ENCODE measurements at places on chromosomes 16 and 17. TPM values are rescaled to one million over a fixed set of nuclear protein-coding genes. Genes with fewer than 3 reads are reported as not detected.

- H3K4me3 ChIP-seq, result no peak overlapping the region
- no peaks in the 10 kb centered on the region for H3K27me3 ChIP-seq
- no peaks in the 10 kb centered on the region for H3K4me1 ChIP-seq
- H3K27ac ChIP-seq, result no peak overlapping the region
- no peak for DNase-seq
Measured at GRCh38 chr17:74815067-74815466, 38.9 kb upstream of the NAT9 start.

GRCh38 chr16:27449434-27450195 is 47.6 kb downstream of the IL21R start:
- H3K4me3 ChIP-seq, result no peak overlapping the region
- H3K36me3 ChIP-seq, result no peaks in the 10 kb centered on the region
- no peaks in the 10 kb centered on the region for H3K4me1 ChIP-seq
- peaks cover 75% of the 10 kb centered on the region for H3K27me3 ChIP-seq

DNA sequence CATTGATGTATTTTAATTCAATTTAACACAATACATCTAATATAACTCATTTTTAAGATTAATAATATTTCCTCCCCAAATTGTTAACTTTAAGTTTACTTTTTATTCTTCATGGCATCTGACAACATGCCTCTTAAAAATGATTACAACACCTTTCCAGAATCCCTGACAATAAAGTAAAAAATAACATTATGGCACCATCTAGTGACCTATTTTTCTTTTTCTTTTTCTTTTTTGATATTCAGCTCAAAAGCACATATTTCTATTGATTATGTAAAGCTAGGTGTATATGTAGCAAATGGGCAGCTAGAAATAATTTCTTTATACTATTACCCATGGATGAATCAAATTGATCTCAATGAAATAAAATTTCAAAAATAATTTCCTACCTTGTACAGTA is 834.3 kb upstream of the CDH8 start:
- DNase-seq, result no peak
- H3K36me3 ChIP-seq, result no peaks in the 10 kb centered on the region
- H3K27ac ChIP-seq, result no peak overlapping the region
- no peaks in the 10 kb centered on the region for H3K27me3 ChIP-seq

TBC1D3I gene
- 3.3 TPM for total RNA-seq

DNA sequence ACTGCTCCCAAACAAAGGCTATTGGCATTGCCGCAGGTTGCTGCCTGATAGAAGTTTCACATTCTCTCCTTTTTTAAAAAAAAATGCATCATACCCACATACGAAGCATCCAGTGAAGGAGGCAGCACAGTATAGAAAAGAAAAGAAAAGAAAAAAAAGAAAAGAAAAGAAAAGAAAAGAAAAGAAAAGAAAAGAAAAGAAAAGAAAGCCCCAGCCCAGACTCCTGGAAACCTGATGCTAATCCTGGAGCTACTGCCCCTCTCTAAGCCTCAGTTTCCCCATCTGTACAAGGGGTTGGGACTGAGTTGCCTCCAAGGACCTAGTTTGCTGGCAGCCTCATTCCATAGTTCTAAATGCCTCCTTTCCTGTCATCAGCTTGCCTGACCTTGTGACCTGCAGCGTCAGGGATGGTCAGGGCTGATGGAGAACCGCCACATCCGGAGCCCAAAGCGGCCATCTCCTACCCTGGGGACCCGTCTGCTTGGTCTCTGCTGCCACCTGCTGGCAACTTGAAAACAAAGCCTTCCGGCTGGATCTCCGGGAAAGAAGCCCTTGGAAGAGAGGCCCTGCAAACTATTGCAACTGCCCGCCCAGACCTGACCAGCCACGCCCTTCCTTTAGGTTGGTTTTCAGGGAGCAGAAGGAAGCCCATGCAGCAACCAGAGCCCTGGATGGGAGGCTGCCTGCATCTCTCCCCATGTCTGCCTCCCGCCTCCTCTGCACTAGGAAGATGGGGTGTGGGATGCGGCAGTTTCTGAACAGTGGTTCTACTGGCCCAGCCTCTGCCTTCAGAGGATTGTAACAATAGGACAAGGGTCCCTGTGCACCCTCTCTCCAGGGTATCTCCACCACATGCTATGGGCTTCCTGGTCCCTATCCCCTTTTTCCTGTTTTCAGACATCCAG is 13.0 kb downstream of the AIPL1 start:
- no peak overlapping the region for H3K27ac ChIP-seq
- H3K36me3 ChIP-seq, result no peaks in the 10 kb centered on the region
- DNase-seq, result peak; percentile 77
- peaks cover 59% of the 10 kb centered on the region for H3K27me3 ChIP-seq
- H3K4me3 ChIP-seq, result no peak overlapping the region
- peaks cover 6% of the 10 kb centered on the region for H3K4me1 ChIP-seq

DNA sequence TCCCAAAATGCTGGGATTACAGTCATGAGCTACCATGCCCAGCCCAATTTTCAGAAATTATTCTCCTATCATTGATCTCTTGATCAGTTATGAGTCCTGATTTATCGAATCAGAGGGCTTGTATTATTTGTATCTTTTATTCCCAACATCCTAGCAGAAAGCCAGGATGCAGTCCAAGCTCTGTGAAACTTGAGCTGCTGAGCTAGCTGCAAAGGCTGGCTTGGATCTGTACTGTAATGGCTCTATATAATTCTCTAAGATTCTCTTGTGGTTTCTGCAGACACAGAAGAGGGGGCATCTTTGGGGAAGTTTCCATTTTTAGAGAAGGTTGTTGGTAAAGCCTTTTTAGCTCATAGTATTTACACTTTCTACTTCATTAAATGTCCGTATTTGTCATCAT is 227.1 kb downstream of the MAP2K4 start:
- no peak overlapping the region for H3K27ac ChIP-seq
- no peak for DNase-seq
- H3K36me3 ChIP-seq, result no peaks in the 10 kb centered on the region
- H3K4me3 ChIP-seq, result no peak overlapping the region

DNA sequence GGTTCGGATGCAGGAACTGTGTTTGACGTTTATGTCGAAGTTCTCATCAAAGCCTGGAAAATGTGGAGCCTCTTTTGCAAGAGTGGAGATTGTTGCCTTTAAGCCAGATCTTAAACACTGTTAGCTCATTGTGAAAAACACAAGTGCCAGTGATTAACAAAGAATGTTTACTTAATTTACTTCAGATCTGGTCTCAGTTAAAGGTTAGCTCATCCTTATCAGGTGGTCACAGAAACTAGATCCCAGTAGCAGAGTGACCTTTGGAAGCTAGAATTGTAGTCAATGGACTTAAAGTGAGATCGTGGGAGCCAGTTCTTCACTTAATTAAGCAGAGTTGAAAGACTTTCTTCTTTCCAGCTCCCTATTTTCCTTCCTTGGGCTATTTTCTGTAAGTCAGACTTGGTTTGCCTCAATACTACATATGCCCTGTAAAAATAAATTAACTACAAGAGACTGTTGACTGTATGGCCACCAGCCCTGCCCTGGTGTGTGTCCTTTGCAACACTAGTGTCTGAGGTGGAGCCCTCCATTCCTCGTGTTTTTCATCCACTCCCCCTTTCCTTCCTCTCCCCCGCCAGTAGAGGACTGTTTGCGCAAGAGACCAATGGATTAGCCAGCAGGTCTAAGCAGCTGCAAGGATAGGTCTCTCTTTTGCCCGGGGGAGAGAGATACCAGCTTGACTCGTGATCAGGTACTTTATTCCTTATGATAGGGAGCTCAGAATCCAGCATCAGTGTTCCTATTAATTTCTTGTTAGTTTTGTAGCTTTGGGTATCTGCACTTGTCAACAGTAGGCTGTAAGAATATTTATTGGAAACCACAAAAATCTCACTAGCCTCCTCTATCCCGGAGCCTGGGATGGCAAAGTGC is 20.2 kb downstream of the FBXO39 start:
- no peak overlapping the region for H3K4me3 ChIP-seq
- H3K4me1 ChIP-seq, result no peaks in the 10 kb centered on the region
- DNase-seq, result no peak
- H3K27ac ChIP-seq, result no peak overlapping the region
- H3K27me3 ChIP-seq, result peaks cover 20% of the 10 kb centered on the region
- H3K36me3 ChIP-seq, result no peaks in the 10 kb centered on the region

- no peaks in the 10 kb centered on the region for H3K36me3 ChIP-seq
- H3K27ac ChIP-seq, result no peak overlapping the region
- DNase-seq, result no peak
- no peak overlapping the region for H3K4me3 ChIP-seq
Measured at GRCh38 chr17:36680701-36681202, 79.4 kb downstream of the MRM1 start.

DNA sequence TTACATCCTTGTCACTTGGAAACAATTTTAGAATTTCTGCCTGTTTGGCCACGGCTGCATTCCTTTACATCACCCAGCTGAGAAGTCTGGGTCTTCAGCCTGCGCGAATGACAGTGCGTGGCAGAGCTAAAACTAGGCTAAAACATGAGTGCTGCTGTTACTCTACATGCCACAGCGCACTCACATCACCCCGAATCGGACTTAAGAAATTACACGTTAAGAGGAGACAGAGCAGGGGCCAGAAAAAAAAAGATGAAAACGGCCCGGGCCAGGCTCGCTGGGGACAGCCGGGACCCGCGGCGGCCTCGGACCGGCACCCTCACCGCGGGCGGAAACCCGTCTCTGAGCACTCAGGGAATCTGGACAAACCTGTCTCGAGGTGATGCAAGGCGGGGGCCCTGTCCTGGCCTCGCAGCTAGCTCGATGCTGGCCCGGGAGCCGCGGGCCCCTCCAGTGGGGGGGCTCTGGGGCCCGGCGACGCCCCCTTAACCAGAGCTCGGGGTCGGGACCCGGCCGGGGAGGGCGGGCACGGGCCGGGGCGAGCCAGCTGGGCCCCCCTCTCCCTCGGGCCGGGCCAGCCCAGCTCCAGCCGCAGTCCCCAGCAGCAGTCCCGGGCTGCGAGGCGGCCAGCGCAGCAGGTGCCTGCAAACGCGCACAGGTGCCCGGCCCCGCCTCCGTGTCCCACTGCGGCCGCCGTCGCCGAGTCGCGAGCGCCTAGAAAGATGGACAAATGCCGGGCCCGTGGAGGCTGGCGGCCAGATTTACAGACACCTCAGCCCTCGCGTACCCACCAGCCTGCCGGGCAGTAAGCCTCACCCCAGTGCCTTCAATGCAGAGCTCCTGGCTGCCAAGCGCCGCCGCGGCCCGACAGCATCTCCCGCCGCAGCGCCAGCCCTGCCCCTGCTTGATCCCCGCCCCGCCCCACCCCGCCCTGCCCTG is at the start of gene AKTIP:
Gene AKTIP, minus strand, starts transcription at position 879 of the 939 bp plus-strand sequence. CDS start 2,950 bp downstream, outside the sequence.
- DNase-seq, result peak; percentile 86
- H3K27me3 ChIP-seq, result no peaks in the 10 kb centered on the region
- H3K27ac ChIP-seq, result peak within 1 kb of the TSS; percentile 75
- H3K4me1 ChIP-seq, result peaks cover 33% of the 10 kb centered on the region
- H3K4me3 ChIP-seq, result peak within 1 kb of the TSS; percentile 89
- peaks cover 53% of the 10 kb centered on the region for H3K36me3 ChIP-seq

- no peaks in the 10 kb centered on the region for H3K4me1 ChIP-seq
- no peaks in the 10 kb centered on the region for H3K27me3 ChIP-seq
- H3K4me3 ChIP-seq, result no peak overlapping the region
- no peak overlapping the region for H3K27ac ChIP-seq
Measured at GRCh38 chr17:32783602-32784001, 93.3 kb downstream of the MYO1D start.

PEX12 gene
- 3.4 TPM for total RNA-seq

- peaks cover 12% of the 10 kb centered on the region for H3K4me1 ChIP-seq
- H3K4me3 ChIP-seq, result no peak overlapping the region
- H3K27ac ChIP-seq, result peak overlapping the region; percentile 15
- no peaks in the 10 kb centered on the region for H3K27me3 ChIP-seq
- no peak for DNase-seq
- peaks cover 24% of the 10 kb centered on the region for H3K36me3 ChIP-seq
Measured at GRCh38 chr16:23670137-23670776, 8.4 kb upstream of the PLK1 start.

GFER gene
- 40.8 TPM for total RNA-seq

DNA sequence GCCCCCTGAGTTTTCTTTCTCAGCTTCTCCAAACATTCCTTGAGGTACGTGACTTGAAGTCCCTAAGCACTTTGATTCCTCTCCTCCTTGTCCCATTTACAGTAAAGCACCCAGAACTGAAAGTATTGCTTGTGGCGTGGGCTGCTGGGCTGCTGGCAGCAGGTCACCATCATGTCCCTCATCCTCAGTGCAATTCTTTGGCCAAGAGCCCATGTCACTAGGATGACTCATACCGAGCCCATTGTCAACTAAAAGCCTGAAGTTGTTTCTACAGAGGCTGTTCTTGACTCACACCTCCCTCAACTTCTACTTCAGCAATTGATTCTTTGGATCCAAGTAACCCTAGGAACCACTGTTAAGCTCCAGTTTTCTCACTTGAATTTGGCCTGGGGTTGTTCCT is 54.3 kb downstream of the KPNA2 start:
- peak; percentile 73 for DNase-seq
- H3K36me3 ChIP-seq, result no peaks in the 10 kb centered on the region
- no peak overlapping the region for H3K4me3 ChIP-seq

DNA sequence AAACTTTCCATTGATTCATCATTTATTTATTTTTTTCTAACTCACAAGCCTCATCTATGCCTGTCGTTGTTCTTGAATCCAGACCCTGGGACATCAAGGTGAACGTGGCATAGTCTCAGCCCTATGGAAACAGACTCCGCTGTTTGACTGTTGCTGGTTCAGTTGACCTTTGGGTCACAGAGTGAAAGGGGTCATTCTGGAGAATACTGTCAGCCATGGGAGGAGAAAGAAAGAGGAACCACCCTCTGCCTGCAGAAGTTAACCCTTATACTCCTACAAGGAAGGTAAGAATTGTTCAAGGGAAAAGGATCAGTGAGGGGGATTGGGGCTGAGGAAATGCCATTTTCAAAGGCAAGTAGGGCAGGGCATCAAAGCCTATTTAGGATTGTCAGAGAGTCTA is 387.6 kb upstream of the MAF start:
- H3K4me3 ChIP-seq, result no peak overlapping the region
- H3K27me3 ChIP-seq, result no peaks in the 10 kb centered on the region
- no peak for DNase-seq
- H3K36me3 ChIP-seq, result no peaks in the 10 kb centered on the region
- no peak overlapping the region for H3K27ac ChIP-seq

GRCh38 chr17:36616061-36617029 is 15.0 kb downstream of the MRM1 start:
- peaks cover 7% of the 10 kb centered on the region for H3K4me1 ChIP-seq
- H3K36me3 ChIP-seq, result no peaks in the 10 kb centered on the region
- H3K27me3 ChIP-seq, result no peaks in the 10 kb centered on the region
- no peak overlapping the region for H3K4me3 ChIP-seq
- no peak for DNase-seq
- no peak overlapping the region for H3K27ac ChIP-seq

AATK gene
- not detected for total RNA-seq

GRCh38 chr16:4646773-4647643 is 22.4 kb downstream of the MGRN1 start:
- H3K27ac ChIP-seq, result no peak overlapping the region
- no peaks in the 10 kb centered on the region for H3K27me3 ChIP-seq
- no peak overlapping the region for H3K4me3 ChIP-seq
- no peaks in the 10 kb centered on the region for H3K4me1 ChIP-seq
- peaks cover 32% of the 10 kb centered on the region for H3K36me3 ChIP-seq

DNA sequence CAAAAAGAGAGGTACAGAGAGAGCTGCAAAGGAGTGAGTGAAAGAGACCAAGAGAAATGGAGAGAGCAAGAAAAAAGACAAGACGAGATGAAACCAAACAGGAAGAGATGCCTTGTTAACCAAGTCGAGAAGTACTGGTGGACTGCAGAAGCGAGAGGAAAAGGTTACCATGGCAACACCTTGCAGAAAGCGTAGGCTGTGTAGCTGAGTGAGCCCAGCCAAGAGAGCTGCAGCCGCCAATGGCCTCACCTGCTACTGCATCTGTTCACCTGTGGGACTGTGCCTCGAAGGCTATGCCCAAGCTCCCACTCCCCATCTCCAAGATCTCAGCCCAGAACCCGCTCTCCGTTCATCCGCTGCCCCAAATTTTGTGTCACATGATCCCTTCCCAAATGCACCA is 161.3 kb downstream of the SLC39A11 start:
- no peaks in the 10 kb centered on the region for H3K36me3 ChIP-seq
- H3K4me3 ChIP-seq, result no peak overlapping the region
- H3K27me3 ChIP-seq, result no peaks in the 10 kb centered on the region
- no peak overlapping the region for H3K27ac ChIP-seq
- DNase-seq, result no peak
- H3K4me1 ChIP-seq, result peaks cover 26% of the 10 kb centered on the region
